Effector CD4-positive, alpha-beta T cell (primary cell): ENCODE measurements at places on chromosomes 11 and 22.

DNA sequence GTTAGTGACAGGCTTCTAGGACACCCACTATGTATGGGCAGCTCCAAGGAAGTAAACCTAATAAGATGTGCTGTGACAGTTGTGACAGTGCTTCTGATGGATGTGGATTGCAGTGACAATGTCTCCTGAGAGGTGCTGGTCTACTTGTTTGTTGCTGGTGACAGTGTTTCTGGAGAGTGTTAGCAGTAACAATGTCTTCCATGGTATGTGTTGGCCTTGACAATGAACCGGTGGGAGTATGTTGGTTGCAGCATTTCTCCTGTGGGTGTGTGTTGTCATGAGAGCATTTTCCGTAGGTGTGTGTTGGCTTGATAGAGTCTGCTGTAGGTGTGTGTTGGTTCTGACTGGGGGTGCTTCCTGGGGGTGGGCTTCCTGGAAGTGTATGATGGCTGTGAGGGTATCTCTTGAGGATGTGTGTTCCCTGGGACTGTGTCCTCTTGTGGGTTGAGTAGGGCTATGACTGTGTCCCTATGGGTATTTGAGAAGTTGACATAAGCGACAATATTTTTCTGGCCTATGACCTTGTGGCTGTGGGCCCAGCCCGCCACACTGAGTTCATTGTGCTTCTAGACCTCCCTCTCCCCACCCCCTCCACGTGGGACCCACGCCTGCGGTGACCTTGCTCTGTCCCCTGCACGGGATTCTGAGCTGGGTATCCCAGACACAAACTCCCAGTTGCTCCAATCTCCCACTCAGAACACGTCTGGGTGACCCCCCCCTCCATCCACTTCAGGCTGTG, 1.2 kb downstream of the DCHS1 start:
- no peak for DNase-seq

GRCh38 chr22:26573026-26573662, 16.8 kb downstream of the TPST2 start:
- no peak for DNase-seq

GRCh38 chr11:88515002-88515401, 177.5 kb upstream of the CTSC start:
- no peak for DNase-seq

DNA sequence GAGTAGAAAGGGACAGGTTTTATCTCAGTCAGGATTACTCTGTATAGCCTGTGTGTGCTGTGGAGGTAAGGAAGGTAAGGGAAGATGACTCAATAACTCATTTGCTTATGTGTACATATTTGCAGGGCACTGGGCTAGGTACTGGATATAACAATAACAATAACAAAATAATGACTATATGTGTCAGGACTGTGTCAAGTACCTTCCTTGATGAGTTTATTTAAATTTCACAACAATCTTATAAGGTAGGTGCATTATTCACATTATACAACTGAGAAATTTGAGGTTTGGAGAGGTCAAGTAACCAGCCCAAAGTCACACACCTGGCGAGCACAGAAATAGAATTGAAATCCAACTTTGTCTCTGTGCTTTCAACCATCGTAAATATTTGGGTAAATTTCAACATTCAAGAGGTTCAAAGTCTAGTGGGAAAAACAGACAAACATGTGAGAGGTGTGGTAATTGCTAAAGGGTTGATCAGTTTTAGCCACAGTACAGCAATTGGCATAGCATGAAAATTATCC, 131.8 kb downstream of the APIP start:
- no peak for DNase-seq

DNA sequence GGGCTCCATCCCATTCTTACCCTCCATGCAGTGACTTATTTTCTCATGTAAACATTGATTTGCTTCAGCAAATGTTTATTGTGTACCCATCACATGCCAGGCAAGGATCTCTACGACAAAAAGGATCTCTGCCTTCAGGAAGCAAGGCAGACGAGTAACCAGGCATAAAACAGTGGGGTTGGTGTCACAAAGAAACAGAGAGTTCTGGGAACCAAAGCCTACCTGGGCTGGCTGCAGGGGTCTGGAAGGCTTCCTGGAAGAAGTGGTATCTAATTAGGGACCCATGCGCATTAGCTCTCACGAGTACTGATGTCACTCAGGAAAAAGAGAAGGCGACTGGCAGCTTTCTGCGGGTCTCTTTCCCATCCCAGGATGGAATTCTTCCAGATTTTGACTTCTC, 44.5 kb downstream of the KIAA1671 start:
- DNase-seq, result no peak

DNA sequence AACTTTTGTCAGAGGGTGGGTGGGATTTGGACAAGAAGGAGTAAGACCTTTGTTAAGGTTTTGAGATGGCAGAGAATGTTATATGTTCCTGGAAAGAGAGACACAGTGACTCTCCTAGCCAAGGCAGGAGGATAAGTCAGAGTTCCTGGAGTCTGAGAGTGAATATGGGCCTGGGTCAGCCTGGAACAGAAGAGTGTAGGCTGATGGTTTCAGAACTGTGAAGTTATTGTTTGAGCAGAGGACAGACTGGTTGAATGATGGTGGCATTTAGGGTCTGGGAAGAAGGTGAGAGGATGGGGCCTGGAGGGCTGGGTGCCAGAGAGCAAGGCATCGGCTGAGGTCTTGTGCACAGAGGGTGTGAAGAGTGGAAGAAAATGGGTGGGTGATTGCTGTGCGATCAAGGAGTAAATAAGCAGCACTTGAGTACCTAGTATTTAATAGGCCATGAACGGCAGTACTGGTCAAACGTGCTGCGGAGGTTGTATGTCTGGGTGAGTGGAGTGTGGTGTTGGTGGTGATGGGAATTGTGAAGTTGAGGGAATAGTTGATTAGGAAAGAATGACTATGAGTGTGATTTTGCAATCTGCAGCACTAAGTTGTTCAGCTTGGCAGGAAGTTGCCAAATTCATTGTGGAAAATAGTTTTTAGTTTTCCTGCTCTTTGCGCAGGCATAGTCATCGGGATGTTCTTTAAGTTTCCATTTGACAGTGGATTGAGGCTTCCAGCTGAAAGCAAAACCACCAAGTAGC, 1.8 kb downstream of the PANX1 start:
- DNase-seq, result no peak

DNA sequence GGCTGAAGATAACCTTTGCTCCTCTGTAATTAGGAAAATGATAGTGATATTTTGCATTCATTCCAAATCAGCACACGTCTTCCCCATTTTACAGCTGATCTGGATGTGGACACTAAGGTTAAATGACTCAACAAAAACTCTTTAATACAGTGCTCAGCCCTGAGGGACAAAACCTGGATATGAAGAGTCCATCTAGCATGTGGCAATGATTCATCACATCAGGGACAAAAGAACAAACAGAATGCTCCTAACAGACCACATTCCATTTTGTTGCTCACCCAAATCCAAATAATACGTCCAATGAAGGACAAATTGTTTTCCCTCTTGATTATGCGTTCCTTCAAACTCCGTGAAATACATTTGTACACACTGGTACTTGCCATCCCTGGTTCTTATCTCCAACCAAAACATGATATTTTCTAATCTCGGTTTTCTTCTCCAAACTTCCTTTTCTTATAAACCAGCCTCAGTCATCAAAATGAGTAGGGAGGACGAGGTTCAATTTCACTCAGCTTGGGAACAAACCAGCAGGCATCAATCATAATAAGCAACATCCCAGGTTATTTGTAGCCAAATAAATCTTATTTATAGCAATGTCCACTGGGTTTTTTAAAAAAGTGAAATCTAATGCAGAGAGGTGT, 53.7 kb upstream of the MTMR2 start:
- no peak for DNase-seq

DNA sequence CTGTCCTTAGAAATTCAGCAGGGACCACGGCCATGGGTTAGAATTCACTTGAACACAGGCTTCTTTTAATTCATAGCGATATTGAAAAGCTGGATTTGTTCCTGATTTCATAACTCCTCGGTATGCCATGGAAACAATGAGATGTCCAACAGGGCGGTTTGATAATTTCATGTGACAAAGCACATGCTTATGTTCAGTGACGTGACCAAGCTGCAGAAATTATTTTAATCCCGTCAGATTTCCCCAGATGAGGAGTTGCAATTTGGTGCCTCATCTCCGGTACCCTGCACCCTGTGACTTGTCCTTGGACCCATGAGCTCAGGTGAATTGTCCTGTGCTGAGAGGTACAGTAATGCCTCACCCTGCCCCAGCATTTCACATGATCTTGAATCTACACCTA, 81.7 kb downstream of the C11orf91 start:
- no peak for DNase-seq

GRCh38 chr22:44455151-44455962, 42.7 kb downstream of the RTL6 start:
- DNase-seq, result peak; percentile 62

DNA sequence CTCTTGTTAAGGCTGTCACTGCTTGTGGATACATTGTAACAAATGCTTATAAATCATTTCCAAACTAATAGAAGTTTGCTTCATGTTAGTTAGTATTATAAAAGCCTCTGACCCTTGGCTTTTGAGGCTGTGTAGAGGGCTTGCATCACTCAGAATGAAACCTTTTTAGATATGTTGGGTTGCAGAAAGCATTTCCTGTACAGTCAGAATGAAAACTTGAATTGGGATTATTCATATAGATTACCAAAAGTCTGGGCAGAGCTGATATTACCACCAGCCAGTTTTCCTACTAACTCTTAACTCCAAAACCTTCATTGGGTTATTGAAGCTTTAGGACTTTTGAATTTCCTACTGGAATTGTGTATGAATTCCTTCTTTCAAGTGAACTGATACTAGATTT, 12.0 kb downstream of the KMT2A start:
- DNase-seq, result no peak

DNA sequence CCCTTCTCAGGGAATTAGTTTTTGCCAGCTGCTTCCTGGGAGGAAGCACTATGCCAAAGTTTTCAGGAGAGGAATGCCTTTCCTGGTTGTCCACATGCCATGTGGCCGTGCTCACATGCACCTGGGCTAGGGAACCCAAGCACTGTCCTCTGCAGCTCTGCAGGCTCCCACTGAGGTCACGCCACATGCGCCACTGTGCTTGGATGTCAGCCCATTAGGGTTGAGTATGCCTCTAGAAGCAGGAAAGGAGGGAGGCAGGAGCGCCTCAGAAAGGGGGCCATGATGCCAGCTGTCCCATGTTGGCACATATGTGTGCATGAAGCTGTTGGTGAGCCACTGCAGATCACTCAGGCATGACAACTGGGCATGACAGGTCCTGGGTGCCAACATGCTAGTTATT, 81.6 kb upstream of the SUSD2 start:
- DNase-seq, result no peak

DNA sequence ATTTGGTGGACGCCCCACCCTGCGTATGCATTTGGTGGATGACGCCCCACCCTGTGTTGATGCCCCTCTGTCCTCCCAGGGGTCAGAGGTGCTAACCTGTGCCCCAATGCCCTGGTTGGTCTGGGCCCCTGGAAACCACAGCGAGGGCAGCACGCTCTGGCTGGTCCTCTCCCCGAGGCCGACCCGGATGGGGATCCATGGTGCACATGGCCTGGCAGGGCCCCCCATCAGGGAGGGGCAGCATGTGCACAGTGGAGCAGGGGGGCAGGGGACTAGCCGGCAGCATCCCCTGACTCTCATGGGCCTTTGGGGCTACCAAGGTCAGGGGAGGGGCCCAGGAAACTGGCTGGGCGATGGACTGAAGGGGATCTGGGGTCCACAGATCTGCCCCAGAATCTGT, 7.6 kb upstream of the MUC5AC start:
- no peak for DNase-seq

- no peak for DNase-seq
These were observed 548.1 kb downstream of the CNTN5 start for GRCh38 chr11:99568808-99569207.

DNA sequence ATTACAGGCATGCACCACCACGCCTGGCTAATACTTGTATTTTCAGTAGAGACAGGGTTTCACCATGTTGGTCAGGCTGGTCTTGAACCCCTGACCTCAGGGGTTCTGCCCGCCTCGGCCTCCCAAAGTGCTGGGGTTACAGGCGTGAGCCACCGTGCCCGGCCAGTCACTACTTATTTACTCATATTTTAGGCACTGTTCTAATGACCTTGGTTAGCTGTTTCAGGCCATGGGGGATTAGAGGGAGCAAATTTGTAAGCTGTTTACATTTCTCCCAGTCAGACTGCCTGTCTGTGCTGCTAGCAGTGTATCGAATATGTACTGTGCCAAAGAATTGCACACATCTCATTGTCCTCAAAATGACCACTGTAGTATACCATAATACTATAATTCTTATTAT, 32.7 kb upstream of the PACSIN2 start:
- no peak for DNase-seq

DNA sequence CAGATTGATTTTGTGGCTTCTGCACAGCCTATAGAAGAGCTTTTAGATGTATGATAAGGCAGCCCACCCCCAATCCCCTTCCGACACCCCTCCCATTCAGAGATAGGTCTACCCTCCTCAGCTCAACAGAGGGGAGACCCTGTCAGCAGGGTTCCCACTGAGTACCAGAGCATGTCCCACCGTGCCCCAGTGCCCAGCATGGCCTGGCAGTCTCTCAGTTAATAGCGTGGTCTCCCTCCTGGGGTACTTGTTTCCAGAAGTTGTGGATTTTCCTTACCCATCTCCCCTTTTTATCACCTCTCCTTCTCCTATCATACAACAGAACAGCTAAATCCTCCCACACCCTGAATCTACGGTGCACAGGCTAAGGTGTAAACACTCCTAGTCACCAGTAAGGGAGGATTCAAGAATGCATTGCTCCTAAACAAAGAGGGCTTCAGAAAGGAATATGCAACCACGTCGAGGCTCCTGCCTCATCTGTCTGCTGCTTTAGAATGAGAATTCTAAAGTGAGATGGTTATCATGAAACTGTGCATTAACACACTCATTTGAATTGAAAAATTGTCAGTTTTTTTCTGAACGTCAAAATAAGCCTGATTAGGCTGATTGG, 6.7 kb downstream of the PLAAT2 start:
- DNase-seq, result no peak

DNA sequence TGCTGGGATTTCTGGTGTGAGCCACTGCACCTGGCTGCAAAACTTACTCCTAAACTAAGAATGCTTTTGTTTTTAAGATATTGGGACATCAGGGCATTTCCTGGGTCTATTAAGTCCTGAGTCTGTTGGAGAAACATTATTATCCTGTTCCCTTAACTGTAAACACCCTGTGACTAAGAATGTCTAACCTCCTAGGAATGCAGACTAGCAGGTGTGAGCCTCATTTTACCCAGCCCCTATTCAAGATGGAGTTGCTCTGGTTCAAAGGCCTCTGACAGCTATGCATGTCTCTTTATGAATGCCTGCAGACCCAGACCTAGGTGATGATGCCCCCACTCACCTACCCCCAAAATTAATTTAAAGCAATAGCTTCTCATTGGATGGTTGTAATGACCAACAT, 46.2 kb downstream of the DEPDC5 start:
- DNase-seq, result no peak

- DNase-seq, result peak; percentile 81
These were observed at the start of gene NRIP3 for GRCh38 chr11:9003573-9004182. TSS of gene NRIP3 (minus strand) at chr11:9004001. CDS start at chr11:9003935, 66 bp downstream.

DNA sequence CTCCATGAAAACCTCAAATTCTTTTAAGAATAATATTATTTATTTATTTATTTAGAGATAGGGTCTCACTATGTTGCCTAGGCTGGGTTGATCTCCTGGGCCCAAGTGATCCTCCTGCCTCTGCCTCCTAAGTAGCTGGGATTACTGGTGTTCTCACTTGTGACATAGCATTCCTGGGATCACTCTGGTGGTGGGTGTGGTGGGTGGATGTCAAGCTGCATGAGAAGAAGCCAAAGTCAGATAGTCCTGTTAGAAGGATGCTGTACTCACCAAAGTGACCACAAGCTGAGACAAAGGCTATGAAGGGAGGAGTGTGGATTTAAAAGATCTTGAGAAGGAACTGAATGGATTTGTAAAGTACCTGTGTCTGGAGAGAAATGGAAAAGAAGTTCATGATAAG, 87.9 kb upstream of the SPON1 start:
- DNase-seq, result no peak

GRCh38 chr22:29255064-29255621, 12.6 kb downstream of the RHBDD3 start:
- no peak for DNase-seq
